HFFc6 (cell line): ENCODE measurements at places on chromosomes 16 and 17. TPM values are rescaled to one million over a fixed set of nuclear protein-coding genes. Genes with fewer than 3 reads are reported as not detected.

GRCh38 chr17:80619535-80620235, 75.0 kb downstream of the RPTOR start:
- DNase-seq: no peak

TBC1D3B gene
- 0.75 to 1.5 TPM (median 1.2 TPM) in 3 replicates for total RNA-seq

CLEC10A gene
- total RNA-seq: not detected in 2 replicates

TBC1D3K gene
- total RNA-seq: 0.12 TPM in 1 of 3 replicates, not detected in the others
